Activated naive CD4-positive, alpha-beta T cell treated with anti-CD3 and anti-CD28 coated beads for 36 hours (primary cell): ENCODE measurements at places on chromosomes 6 and 20. TPM values are rescaled to one million over a fixed set of nuclear protein-coding genes. Genes with fewer than 3 reads are reported as not detected.

DNA sequence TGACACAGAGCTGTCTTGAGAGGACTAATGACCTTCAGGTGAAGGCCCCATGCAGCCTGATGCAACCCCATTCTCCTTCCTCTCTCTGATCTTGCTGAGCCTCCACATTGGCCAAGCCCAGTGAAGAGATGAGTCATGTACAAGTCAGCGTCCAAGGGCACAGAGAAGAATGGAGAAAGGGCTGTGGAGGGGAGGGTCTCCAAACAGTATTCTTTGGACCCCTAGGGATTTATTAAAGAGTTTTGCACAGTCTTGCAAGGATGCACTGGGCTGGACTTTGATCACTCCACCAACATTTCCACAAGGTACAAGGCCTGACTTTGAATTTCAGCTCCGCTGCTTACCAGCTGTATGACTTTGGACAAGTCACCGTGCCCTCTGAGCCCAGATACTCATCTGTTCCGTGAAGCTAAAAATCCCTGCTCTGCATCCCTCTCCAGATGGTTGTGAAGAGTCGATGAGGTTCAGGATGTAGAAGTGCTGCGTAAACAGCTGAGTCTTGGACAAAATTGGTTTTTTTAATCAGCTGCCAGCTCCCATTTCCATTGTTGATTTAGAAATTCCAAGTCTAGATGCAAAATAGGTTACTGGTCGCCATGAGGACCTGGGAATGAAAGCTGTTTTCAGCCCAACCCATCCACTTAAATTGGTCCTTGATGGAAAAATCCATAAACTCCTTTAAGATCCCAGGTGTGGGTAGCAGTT is 14.1 kb upstream of the KCNG1 start:
- DNase-seq = no peak

Gene COX4I2
- total RNA-seq = not detected

Gene TRAPPC3L
- total RNA-seq = not detected

Gene CDH4
- 0.15 TPM for total RNA-seq

Gene ADGRF5
- total RNA-seq = not detected

GRCh38 chr6:123801067-123801466 is 2.6 kb upstream of the NKAIN2 start:
- DNase-seq = no peak

Gene ATP6V1G2
- total RNA-seq = 1.2 TPM

GRCh38 chr6:135285165-135285564 is 104.1 kb downstream of the MYB start:
- no peak for DNase-seq

DNA sequence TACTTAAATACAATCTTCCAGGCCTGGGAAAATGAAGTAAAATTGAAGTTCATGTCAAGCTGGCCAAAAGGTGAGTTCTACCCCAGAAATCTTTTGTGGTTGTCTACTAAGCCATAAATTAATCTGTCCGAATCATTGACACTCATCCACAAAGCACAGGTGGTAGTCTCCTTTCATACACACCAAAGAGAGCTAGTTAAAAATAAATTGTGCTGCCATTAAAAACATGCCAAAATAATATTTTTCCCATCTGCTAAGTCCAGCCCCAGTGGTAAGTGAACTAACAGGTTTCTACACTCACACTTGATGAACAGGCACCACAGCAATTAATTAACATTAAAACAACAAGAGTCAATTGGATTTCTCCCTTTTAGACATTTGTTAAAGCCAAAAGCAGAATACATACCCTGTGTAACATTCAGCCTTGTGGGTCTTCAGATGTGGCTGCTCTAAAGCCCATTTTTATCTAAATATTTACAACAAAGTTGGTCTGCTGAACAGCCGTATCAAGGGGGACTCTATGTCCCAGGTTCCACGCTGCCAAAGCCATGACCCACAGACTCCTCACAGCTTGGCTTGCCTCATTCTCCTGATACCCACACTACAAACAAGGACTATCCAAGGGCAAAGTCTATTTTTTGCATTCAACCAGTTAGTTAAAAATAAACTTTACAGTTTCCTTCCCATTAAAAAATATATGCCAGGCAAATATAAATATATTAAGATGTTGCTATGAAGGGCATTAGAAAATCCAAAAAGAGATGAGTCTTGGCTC is 490.4 kb downstream of the BMP2 start:
- DNase-seq = no peak

GRCh38 chr6:143110572-143110971 is 49.9 kb downstream of the AIG1 start:
- DNase-seq = no peak

DNA sequence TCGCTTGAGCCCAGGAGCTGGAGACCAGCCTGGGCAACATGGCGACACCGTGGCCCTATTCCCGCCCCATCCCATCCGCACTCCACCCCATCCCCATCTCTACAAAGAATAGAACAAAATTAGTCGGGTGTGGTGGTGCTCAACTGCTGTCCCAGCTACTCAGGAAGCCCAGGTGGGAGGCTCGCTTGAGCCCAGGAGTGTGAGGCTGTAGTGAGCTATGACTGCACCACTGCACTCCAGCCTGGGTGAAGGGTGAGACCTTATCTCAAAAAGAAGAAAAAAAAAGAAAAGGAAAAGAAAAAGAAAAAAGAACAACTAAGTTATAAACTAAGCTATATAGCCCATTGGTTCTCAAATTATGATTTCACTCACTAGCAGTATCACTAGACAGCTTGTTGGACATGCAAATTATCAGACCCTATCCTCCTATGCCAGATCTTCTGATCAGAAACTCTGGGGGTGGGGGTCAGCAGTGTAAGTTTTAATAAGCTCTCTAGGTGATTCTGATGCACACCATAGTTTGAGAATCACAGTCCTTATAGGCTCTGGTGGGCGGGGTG is 491 bp upstream of the ITCH start:
- DNase-seq = no peak

DNA sequence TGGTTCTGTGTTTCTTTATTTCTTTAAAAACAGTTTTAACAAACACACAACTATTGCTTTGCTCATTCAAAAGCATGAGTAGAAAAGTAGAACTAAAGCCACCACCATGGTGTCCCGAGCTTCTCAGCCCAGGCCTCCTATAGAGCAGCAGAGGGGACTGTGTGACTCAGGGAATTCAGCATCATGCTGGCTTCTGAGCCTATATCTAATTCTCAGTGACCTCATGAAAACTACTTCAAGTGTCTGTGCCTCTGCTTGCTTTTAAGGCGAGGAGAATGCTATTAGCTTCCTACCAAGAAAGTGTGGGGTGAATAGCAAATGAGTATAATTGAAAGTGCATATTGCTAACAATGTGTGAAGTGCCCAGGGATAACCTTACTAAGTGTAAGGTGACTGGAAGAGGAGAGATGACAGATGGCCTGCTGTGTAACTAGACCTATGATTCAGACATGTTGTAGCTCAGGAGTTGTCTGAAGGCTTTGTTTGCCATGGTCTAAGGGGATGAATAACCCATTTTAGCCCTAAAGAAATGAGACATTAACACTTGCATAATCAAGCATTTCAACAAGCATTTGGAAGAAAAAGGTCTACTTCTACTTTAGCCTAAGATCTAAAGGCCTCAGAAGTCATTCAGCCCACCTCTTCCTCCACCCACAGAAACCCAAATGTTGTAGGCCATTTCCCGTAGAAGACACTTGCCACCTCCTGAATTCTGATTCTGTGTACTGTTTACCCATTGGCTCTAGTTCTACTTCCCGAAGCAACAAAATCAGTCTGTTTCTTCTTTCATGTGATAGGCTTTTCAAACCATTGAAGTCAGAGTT is 121.5 kb upstream of the ARG1 start:
- DNase-seq = peak; percentile 31

Gene AKAP12
- 0.62 TPM for total RNA-seq

DNA sequence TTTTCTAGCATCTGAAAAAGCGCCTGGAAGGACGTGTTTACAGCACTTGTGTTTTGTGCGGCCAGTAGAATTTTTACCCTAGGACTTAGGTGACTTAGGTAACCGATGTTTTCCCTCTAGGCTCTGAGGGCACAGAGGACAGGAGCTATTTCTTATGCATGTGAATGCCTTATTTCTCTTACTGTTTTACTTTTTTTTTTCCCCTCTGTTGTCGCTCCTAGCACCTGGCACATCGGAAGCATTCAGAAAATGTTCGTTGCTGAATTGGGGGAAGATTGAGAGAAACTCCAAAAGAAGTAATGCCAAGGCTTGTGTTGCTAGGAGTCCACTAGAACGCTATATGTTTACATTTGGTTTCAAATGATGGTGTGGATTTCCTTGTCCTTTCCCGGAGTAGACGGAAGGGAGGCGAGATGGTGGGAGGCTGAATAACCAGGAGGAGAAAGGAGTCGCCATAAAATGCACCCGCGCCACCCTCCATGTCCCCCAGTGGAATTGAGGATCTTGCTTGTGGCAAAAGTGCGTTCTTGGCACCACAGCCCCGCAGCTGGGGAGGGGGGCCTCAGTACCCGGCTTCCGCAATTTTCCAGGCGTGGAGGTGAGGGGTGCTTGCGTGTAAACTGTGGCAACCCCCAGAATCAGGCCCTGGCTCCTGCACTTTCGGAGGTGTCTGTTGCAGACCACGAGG is 6.9 kb downstream of the OLIG3 start:
- DNase-seq = no peak

Gene MYO6
- 2.0 TPM for total RNA-seq

DNA sequence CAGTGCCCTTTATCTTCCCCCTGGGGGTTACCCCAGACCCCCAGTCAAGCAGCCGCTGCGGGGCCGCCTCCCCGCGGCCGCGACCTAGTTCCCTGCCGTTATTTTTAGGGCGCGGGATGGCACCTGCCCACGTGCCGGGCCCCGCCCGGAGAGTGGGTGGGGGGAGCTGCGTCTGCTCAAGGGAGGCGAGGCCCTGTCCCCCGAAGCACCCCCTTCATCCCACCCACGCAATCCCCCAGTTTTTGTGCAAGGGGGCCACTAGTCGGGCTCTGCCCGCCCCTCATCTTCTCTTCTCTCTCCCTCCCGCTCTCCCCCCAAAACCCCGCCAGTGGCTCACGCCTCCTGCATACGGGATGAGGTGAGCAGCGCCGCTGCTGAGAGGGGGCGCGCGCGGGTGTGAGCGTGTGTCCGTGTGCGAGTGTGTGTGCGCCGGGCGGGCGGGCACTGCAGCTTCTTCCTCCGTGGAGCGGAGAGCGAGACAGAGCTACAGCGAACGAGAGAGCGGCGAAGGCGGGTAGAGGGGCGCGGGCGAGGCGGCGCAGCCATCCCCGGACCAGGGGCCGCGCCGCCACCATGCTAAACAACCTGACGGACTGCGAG is at the start of gene SLC12A5:
SLC12A5 (plus strand) TSS at position 444 of the 600 bp plus-strand sequence; CDS start at position 574, 130 bp downstream.
- no peak for DNase-seq

GRCh38 chr6:30463651-30464618 is 25.4 kb upstream of the HLA-E start:
- DNase-seq = peak; percentile 77

Gene NHSL1
- total RNA-seq = 1.1 TPM

GRCh38 chr20:51591871-51592270 is 49.4 kb upstream of the NFATC2 start:
- no peak for DNase-seq
